HS-5 (cell line): ENCODE measurements at places on chromosomes 5 and 9.

DNA sequence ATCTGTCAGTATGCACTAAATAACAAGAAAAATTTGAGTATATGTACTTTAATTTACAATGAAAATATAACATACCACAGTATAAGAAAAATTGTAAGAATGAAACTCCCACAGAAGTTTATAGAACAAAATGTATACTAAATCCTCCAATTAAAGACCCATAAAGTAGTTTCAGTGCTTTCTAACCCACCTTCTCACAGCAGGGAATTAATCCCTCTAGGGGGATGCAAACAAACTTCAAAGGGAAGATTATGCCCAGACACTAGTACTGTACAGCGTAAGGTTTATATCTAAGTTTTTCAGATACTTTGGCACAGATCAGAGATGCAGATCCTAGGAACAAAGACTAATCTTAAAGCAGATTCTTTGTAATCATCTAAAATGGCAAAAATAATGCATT, 57.2 kb downstream of the DENND1A start:
- no peak for DNase-seq

DNA sequence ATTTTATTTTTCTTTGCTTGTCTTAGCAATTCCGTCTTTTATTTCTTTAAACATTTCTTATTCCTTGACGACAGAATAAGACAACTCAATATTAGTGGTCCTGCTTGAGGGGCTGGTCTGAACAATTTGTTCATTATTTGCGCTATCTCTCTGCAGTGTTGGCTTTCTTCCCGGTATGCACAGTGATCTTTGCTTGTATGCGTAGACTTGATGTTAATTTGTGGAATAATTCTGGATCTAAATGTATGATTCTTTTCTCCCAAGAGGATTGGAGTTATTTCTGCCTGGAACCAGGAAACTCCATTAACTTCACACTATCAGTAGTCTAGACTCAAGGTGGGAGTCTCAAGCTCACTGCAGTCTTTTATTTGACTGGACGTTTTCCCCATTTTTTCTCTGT, 80.4 kb downstream of the KDM4C start:
- no peak for DNase-seq

- no peak for DNase-seq
Observed at GRCh38 chr5:141637767-141638419, 1.1 kb downstream of the RELL2 start.

DNA sequence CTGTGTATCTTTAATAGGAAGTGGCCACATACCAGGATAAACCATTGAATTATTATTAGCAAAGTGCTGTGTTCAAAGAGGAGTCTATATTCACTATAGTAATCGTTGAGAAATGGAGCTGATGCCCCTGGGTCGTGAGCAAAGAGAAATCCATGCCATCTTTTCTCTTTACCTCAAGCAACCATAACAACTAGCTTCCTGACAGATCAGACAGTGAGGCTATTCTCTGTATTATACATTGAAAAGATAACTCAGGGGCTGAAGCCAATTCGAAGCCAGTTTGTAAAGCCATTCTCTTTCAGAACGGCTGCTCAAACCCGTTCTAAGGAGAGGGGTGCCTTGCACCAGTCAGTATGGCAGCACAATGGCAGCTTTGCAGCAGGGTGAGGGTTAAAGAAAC, 680.6 kb downstream of the SEMA5A start:
- DNase-seq = no peak

DNA sequence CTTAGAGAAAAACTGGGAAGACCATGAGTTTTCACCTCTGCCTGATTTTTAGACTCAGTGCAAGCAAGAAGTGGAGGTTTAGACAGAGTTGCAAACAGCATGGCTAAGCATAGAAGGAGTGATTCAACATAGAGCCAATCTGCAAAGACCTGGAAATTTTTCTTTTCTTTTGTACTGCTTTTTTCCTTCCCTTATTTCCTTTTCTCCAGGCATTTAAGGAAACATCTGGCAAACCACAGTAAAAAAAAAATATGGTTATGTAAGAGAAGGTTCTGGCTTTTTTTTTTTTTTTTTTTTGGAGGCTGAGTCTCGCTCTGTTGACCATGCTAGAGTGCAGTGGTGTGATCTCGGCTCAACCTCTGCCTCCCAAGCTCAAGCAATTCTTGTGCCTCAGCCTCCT, 16.6 kb upstream of the DCAF12 start:
- DNase-seq = no peak

DNA sequence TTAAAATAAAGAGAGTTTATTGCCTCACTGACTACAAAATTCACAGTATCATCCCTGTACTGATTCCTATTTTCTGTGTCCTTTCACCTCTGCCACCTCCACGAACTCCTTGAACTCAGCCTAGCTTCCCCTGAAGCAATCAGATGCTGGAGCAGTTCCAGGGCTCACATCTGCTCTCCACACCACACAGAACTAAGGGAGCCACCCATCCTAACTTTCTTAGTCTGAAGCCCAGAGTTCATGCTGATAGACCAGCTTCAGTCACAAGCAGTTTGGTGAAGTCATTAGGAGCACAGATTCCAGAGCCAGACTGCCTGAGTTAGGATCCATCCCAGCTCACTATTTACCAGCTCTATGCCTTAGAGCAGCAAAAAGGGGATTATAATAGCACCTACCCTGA, 15.6 kb upstream of the EPB41L4A start:
- DNase-seq = no peak

- no peak for DNase-seq
Observed at GRCh38 chr9:137459601-137460362, 648 bp upstream of the NSMF start.

DNA sequence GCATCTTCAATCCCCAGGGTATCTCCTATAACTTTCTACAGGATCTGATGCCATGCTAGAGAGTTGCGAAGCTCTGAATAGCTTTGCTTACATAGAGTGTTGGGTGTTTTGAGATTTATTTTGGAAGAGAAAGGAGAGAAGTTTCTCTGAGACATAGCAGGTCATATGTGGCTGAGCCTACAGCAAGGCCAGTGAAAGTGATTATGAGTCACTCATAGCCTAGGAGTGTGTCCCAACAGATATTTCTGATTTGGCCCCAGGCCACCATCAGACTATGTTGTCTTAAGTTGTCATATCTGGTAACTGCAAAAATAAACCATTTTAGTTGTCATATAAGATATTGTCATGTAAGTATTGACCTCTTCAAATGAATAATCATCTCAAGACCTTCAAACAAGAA, 132.0 kb upstream of the RAI14 start:
- peak; percentile 77 for DNase-seq

DNA sequence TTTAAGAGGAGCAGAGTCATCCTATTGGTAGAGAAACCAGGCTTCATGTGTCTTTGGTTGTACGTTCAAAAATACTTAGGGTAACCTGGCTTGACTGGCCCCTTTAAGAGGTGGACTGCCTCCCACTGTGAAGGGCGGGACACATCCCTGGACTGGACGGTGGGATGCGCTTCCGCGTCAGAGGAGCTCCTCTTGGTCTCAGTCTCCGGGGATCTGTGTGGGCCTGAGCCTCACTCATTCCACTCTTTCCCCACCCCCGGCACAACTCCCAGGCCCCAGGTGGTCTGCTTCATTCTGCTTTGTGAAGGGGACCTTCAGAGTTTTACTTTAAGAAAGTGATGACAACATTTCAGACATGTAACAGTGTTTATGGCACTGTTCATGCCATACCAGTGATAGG, 601.1 kb downstream of the IRX1 start:
- DNase-seq = no peak

DNA sequence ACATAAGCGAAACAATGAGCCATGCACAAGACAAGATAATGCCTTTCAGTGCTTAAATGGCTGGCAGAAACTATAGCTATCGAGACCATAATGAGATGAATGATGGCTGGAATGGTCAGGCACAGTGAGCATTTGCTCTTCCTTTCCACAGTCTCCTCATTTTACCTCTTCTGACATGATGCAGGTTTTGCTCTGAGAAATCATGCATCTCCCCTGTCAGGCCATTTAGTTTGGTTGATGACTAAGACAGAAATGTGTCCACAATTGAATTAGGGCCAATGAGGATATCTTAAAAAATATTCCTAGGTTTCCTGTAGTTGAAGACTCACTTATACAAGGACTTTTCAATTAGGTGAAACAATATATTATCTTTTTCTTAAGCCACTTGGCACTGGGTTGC, 475.1 kb downstream of the TMEM232 start:
- DNase-seq = no peak

DNA sequence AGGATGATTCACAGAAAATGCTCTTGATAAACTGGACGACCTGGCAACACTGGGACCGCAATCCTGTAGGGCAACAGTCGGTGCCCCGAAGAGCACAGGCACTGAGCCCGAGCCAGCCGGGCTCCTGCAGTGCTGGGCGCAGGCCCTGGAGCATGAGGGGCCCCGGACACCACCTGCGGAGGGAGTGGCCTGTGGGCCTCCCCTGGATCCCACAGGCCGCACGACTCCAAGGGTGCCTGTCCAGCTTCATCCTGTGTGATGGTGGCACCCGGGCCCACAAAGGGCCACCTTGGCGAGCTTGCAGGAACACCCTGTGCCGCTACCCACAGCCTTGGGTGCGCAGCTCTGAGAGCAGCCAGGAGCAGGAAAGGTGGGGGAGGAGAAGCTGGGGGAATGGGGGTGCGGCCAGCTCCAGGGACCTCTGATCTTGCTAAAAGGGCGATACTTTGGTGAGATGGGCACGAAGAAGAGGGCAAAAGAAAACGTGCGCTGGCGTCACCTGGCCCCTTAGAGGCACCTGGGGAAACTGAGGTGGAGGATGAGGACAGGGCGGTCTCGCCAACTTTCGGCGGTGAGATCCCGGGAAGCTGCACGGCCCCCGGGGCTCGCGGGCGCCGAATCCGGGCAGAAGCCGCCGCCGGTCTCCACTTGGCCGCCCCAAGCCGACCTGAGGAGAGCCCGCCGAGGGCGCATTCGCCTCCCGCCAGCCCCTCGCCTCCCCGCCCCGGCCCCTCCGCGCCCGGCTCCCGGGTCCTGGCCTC, 722 bp downstream of the TBC1D9B start:
- DNase-seq = peak; percentile 11

DNA sequence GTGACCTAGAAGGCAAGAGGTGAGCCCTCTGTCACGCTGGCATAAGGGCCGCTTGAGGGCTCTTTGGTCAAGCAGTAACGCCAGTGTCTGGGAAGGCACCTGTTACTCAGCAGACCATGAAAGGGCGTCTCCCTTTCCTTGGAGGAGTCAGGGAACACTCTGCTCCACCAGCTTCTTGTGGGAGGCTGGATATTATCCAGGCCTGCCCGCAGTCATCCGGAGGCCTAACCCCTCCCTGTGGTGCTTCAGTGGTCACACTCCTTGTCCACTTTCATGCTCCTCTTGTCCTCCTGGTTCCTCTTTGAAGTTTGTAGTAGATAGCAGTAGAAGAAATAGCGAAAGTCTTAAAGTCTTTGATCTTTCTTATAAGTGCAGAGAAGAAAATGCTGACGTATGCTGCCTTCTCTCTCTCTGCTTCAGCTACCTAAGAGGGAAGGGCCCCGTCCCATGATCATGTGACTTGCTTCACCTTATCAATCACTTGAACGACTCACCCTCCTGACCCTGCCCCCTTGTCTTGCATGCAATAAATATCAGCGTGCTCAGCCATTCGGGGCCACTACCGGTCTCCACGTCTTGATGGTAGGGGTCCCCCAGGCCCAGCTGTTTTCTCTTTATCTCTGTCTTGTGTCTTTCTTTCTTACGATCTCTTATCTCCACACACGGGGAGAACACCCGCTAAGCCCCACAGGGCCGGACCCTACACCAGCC, 16.7 kb upstream of the SCGB3A1 start:
- DNase-seq = no peak

DNA sequence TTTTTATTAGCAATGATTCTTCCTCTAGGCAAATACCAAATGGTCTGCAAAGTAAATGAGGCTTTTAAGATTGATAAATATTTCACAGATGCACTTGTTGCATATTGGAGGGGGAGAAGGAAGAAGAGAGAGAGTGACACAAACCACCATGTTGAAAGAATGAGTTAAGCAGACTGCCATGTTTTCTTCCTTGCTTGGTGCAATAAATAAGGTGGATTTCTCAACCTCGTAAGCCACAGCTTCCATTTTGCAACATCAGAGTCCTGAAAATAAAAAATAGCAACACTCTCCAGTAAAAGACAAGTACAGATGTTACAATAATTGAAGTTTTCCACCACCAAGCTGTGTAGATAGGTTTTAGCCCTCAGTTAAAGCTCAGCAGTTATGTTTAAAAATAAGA, 202.9 kb downstream of the SGCD start:
- no peak for DNase-seq

GRCh38 chr9:77800924-77801551, 152.9 kb upstream of the GNA14 start:
- DNase-seq = no peak

DNA sequence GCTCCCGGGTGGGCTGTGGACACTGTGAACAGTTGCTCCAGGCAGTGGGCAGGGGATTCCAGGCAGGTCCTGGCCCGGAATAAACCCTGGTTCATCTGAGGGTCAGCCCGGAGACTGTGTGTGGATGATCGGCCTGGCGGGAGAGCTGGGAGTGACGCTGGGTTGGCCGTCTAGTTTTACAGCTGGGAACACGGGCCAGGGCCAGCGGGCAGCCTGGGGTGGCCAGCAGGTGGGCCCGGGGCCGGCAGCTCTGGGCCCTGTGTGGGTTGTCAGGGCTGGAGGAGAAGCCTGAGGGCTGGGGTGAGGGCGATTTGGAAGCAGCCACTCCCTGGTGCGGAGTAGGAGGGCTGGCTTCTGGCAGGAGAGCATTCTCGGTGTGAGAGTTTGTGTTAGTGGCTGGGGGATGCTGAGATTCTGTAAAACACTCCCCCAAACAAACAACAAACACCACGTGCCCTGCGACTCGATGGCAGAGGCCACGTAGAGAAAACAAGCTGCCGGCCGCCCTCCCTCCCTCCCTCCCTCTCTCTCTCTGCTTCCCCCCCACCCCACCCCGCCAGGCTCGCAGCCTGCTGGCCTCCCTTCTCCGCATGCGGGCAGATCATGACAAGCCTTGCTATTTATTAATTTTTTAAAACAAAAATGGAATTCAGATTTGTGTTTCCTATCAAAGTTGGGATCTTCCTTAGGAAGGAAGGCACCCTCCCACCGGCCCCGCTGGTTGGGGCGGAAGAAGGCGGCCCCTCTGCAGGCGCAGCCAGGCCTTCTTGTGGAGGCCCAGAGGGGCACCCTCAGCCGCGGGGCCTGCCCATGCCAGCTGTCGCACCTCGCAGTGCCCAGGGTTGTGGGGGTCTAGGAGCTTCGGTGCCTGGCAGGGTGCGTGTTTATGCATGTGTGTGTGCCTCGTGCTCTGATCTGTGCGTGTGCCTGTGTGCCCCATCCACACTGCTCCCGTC, 49.5 kb downstream of the RXRA start:
- no peak for DNase-seq

- no peak for DNase-seq
Observed at GRCh38 chr5:64792469-64792868, 23.7 kb downstream of the CWC27 start.

DNA sequence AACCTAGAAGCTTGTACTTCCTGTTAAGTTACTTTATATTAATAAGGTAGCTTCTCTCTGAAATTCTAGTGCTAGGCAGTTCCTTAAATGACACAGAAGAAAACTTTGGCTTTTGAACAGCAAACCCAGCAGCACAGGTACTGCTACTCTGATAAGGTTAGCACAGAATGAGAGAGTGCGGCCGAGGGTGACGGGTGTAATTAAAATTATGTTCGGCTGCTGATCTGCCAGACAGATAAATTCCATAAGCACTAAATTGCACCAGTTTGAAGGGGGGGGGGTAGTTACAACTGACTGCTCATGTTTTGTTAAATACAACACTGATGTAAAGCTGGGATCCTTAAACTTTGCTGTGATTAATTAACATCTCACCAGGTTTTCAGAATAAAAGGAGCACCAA, 475.1 kb downstream of the SPOCK1 start:
- no peak for DNase-seq

- peak; percentile 37 for DNase-seq
Observed at GRCh38 chr9:10251490-10251889, 361.3 kb downstream of the PTPRD start.

- DNase-seq = no peak
Observed at GRCh38 chr9:126424511-126424910, 97.9 kb downstream of the MVB12B start.
